ENCODE measurements at places on chromosomes 2 and 18.
A peak's percentile ranks its signal among the peaks of the same experiment; 100 is the strongest.

DNA sequence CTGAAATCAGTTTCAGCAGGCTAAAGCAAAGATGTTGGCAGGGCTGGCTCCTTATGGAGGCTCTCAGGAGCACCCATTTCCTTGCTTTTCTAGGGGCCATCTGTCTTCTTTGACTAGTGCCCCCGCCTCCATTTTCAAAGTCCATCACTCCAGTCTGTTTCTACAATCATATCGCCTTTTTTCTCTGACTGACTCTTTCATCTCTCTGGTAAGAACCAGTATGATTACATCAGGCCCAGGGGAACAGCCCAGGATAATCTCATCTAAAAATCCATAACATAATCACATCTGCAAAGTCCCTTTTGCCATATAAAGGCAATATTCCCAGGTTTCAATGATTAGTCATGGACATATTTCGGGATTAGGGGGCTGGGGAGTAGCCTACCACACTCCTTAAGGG is 57.0 kb downstream of the CUL3 start:
- no peak for DNase-seq

DNA sequence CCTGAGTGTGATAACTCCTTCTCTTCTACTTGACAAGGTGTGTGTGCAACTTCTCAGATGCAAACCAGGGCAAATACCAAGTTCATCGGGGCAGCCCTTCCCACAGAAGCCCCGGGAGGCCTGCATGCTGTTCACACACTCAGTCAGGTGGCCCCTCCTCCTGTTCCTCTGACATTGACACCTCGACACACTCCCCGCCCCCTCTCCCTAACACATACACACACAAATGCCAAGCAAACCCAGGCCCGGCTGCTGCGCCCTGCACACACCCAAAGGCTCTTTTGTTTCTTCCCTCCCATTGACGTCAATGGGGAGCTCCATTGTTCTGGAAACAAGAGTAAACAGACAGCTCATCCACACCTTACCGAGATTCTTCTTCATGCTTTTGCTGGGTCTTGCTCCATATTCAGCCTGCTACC is 1.7 kb upstream of the PER2 start:
- no peak for DNase-seq

- no peak for DNase-seq
These were observed 121.4 kb downstream of the KCNF1 start for GRCh38 chr2:11033114-11033513.

DNA sequence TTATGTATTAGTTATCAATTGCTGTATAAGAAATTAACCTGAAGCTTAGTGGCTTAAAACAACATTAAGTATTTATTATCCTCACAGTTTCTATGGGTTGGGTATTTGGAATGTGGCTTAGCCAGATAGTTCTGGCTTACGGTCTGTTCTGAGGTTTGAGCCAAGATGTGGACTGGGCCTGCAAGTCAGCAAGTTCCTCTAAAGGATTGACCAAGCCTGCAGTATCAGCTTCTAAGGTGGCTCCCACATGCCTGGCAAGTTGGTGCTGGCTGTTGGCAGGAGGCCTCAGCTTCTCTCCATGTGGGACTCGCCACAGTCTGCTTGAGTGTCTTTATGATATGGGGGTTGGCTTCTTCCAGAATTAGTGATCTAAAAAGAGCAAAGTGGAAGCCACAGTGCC is 45.0 kb upstream of the TCF4 start:
- DNase-seq, result no peak

DNA sequence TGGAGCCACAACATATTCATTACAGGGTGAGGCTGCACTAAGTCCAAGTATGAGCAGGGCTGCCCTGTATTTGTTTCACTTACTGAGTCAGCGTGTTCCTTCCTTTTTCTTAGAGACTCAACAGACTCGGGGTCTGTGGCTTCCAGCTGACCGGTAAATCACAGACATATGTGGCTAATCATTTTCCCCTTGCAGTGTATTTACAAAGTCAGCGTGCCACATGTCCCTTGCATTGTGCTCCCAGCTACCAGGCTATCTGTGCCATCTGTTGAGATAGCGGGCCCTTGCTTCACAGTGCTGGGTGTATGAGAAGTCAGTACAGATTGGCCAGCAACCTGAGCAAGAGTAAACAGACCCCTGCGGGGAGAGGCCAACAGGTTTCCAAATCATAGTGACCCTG is 254.3 kb downstream of the LRRTM1 start:
- DNase-seq, result no peak

- no peak for DNase-seq
These were observed 750 bp downstream of the NPAS2 start for GRCh38 chr2:100820523-100821254.

GRCh38 chr2:459931-460330 is 172.0 kb upstream of the ALKAL2 start:
- no peak for DNase-seq

DNA sequence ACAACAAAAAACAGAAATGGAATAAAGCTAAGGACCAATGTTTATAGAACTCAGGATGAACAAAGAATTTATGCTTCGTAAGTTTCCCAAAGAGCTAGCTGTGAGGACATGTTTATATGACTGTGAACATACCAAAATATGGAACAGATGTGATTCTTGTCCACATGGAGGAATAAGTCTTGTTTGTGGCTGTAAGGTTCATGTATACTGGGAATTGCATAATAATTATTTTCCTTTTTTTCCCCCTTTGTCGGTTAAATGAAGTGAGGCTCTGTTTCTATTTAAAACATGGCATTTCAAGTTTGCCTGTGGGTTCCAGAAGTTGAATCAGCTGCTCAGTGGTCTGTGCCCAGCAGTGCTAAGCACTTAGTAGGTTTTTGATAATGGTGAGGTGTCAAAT is 108.1 kb downstream of the FHOD3 start:
- no peak for DNase-seq

DNA sequence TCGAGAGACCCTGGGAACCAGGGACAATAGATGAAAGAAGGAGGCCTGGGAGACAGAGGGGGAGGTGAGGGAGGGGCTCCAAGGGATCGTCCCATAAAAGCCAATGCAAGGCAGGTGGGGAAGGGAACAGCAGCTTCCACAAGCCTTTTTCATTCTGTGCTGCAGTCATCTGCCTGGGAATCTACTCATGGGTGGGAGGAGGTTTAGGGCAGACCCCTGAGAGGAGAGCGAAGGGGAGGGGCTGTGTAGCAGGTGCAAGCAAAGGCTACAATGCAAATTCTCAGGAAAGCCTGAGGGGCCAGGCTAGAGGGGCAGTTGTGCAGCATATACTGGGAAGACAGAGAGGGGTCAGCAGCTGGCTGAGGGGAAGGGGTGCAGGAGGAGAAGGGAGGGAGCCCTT is 135.4 kb downstream of the SETBP1 start:
- no peak for DNase-seq

GRCh38 chr2:19635951-19636510 is 265.8 kb downstream of the TTC32 start:
- DNase-seq, result no peak

DNA sequence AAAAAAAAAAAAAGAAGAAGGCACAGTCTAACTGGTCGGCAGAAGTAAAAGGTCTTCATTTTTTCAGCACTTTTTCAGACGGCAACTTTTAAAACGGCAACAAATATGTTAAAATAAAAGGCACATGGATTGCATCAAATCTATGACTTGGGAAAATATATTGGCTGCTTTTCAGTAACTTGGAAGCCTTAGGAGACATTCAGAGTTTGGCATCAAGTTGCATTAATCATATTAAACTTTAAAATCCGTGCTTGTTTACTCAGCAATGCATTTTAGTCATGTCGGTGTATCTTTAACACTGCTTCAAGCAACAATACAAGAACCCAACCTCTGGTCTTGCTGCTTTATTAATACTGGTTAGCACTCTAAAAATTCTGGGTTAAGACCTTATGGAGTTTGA is 111.1 kb downstream of the MEP1B start:
- DNase-seq, result no peak

GRCh38 chr2:207110310-207110709 is 55.4 kb downstream of the KLF7 start:
- DNase-seq, result no peak

- no peak for DNase-seq
These were observed 49.7 kb upstream of the NFATC1 start for GRCh38 chr18:79345981-79346380.

GRCh38 chr2:187210726-187211125 is 237.3 kb downstream of the CALCRL start:
- no peak for DNase-seq

GRCh38 chr2:24877646-24878045 is 42.4 kb downstream of the ADCY3 start:
- no peak for DNase-seq

- DNase-seq, result peak; percentile 25
These were observed 11.4 kb upstream of the PROKR1 start for GRCh38 chr2:68632021-68632420.

DNA sequence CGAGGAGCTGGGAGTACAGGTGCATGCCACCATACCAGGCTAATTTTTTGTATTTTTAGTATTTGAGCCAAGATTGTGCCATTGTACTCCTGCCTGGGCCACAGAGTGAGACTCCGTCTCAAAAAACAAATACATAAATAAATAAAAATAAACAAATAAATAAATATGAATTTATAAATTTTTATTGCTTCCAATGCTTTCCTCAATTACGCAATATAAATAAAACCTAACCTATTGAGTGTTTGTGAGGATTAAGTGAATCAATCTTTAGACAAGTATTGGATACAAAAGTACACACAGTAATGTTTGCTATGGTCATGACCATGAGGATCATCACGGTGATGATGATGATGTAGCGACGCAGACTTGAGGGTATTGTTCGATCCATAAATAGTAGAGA is 257.4 kb downstream of the ASXL3 start:
- no peak for DNase-seq

GRCh38 chr18:78727057-78727739 is 252.4 kb upstream of the SALL3 start:
- no peak for DNase-seq

DNA sequence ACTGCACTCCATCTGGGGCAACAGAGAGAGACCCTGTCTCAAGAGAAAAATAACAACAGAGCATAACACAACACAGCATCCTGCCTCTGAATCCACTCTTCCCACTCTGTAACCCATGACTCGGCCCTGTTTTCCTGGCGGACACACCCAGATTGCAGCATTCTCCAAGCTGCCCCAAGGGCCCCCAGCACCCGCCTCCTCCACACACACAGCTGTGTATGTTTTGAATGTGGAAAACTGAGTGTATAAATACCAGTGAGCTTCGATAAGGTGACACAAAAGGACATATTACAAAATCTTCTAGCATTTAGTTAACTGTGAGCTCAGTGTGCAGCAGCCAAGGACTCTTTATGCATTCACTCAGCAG is 13.0 kb downstream of the IMPA2 start:
- no peak for DNase-seq

- DNase-seq, result peak; percentile 47
These were observed 28.5 kb downstream of the HRH4 start for GRCh38 chr18:24488824-24489493.

- no peak for DNase-seq
These were observed 53.5 kb downstream of the DGKD start for GRCh38 chr2:233407771-233408181.

GRCh38 chr2:31234683-31235503 is 941 bp downstream of the EHD3 start:
- no peak for DNase-seq

- no peak for DNase-seq
These were observed 596.1 kb upstream of the KLHL29 start for GRCh38 chr2:22788749-22789327.

DNA sequence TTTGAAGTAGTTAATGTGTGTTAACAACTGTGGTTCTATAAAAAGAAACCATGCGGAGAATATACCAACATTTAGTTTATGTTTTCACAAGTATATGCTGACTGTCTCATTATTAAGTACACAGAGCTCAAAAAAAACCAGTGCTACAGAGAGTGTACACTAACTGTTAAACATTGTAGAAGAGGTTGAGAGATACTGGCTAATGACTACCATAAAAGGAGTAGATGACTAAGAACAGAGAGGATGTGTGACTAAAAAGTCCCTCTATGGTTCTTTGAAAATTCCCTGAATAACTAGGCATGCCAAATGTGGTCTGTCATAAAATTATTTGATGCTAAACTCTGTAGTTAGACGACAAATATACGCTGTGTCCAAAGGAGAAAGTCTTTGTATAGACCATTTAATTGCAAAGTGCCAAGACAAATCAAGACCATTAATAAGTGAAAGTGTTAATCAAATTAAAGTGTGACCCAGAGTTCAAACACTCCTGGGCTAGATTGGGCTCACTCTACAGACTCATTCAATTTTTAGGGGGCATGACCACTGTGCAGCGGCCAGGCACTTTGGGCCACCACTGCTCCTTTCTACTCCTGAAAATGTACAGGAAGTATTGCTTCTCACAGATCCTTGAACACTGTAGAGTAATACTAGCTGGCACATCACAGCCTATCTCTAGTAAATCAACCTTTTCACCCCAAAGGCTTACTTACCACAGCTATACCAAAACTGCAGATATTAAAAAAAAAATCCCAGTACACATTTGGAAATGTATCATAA is 45.1 kb upstream of the SERTAD2 start:
- peak; percentile 88 for DNase-seq

DNA sequence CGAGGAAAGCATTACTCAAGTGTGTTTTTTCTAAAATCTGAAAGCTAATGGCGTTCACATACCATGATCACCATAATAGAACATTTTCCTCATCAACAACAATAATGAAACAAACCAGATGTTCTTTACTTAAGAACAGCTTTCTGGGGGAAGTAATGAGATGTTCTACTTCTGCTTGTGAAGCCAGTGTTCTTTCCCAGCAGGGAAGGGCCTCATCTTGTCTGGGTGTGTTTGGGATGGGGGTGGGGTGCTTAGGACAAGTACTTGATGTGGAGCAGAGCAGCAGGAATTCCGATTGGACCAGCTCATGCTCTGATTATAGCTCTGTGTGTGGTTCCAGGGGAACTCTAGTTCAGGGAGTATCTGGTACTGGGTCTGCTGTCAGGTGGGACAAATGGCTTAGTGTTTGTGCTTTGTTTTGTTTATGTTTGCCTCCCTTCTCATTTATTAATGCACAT is 163.0 kb upstream of the NOSTRIN start:
- DNase-seq, result no peak

- DNase-seq, result no peak
These were observed 108.3 kb downstream of the ARL4C start for GRCh38 chr2:234388591-234388990.

GRCh38 chr2:162506706-162507105 is 162.8 kb downstream of the GCA start:
- DNase-seq, result no peak

DNA sequence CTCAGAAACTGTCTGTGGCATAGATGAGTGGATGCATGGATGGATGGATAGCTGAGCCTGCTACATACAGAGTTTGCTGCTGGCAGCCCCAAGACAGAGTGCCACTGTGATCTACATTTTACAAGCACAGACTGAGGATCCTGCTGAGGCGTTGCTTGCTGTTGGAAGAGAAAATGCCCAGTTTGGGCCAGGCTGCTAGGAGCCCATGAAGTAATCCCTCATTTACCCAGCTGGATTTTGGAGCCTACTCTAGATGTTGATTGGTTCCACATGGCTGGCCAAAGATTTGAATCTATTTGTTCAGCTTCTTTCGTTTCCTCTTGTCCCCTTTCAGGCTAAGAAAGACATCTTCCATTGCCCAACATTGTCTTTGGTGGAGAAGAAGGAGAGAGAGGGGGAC is 261.3 kb downstream of the CLIP4 start:
- no peak for DNase-seq

- no peak for DNase-seq
These were observed 101.3 kb upstream of the SOX11 start for GRCh38 chr2:5590886-5591285.
